ENCODE measurements at places on chromosomes 3 and 15.

GRCh38 chr3:134040066-134040465 lies 10.3 kb upstream of the SLCO2A1 start:
- DNase-seq = no peak

DNA sequence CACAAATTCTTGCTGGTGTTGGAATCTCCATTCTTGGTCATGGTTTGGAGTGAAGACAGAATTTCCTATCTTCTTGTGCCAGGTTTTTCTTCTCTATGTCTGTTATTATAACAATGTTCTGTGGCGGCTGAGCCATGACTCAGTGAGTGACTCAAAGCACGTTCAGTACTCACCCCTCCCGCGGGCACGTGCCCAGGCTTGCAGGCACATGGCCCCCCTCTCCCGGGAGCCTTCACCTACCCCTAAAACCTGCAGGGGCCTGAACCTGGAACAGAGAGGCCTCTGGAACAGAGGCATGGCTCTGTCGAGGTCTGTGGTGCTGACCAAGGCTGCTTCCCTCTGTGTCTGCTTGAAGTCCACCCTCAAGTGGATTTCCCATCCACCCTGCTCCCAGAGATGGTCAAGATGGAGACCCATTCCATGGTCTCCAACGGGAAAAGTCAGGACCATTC lies 27.6 kb downstream of the PLXNB1 start:
- DNase-seq = peak; percentile 81

DNA sequence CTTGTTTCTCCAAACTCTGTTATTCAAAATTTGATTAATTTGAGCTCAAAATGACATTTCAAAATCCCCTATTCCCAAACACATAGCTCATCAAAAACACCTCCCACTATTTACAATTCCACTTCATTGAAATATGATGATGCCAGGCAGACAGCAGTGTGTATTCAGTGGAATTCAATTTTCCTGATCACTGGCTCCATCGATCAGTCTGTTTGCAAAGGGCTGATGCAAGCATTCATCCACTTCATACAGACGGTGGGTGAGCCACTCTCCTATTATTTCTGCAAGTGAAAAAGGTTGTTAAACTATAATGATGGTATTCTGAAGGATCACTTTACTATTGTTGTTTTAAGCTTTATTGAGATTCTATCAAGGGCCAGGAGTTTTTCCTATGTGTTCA lies 90.7 kb downstream of the RTP4 start:
- no peak for DNase-seq

DNA sequence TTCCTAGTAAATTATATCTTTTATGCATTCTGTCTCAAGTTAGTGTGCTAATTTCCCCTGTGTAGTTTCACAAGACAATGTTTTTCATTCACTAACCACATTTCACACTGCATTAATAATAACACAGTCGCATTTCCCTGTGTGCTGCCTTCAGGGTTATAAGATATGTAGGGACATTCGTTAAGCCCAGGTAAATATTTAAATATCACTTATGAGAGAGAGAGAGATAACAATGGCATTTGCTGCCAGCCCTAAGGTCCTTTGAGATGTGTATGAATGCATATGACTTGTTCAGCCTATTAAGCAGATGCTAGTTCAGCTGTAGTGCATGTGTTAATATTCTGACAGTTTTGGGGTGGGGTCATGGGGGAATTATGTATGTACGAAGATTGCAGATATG lies 876.7 kb downstream of the NAALADL2 start:
- no peak for DNase-seq

GRCh38 chr3:8663177-8664061 lies 18.8 kb upstream of the SSUH2 start:
- DNase-seq = peak; percentile 72

GRCh38 chr3:129688271-129688895 lies 81.9 kb upstream of the PLXND1 start:
- DNase-seq = peak; percentile 68

DNA sequence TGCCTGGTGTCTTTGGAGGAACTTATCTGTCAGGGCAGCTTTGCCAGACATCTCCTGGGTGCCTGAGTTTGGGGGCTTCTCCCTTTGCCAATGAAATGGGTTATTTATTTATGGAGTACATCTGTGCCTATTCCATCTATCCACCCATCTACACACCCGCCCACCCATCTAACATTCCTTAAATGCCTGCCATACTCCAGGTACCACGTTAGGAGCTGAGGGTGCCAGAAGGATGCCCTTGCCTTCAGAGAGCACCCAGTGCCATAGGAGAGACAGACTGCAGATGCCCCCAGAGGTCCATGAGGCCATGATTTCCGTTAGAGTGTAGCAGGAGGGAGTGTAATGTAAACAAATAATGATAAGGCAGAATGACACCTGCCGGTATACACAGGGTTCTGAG lies 21.8 kb upstream of the KIF23 start:
- no peak for DNase-seq

GRCh38 chr3:46221391-46221790 lies 13.3 kb upstream of the CCR1 start:
- no peak for DNase-seq

- no peak for DNase-seq
Measured at GRCh38 chr3:111666041-111666735, 71.0 kb upstream of the ZBED2 start.

DNA sequence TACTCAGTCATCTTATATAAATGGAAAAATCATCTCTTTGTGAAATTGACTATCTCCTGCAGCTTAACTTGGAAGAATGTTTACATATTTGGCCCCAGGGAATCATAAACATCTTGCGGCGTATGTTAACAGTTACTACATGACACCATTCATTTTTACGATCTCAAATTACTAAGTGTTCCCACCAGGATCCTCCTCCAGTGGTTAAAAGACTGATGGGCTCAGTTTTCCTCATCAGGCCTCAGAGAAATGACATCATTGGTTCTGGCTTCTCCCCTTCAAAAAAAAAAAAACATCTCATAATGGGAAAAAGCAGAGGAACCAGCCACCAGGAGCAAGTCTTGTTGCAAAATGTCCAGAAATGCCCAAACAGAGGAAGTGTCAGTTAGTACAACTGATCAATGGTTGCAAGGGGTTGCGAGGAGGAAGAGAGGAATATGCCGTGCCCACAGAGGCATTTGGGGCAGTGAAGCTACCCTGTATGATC lies 70.5 kb upstream of the LIPC start:
- peak; percentile 98 for DNase-seq

GRCh38 chr3:15766406-15766805 lies 31.4 kb downstream of the ANKRD28 start:
- no peak for DNase-seq

DNA sequence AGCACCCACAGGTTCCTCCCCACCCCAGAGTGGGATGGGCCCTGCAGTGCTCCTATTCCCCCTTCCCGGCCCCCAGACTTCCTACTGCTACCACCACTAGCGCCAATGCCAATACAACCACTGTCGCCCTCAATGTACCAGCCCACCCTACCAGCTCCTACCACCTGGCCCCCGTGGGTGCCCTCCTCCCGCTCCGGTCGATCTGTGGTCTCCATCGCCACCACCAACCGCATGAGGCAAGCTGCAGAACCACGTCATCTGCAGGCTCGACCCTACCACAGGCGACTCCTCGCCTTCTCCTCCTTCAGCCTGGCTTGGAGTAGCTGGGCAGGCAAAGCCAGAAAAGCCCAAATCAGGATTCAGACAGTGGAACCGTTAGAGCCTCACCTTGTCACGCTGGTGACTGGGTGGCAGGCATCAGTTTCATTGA lies 179.3 kb downstream of the POTEB3 start:
- no peak for DNase-seq

DNA sequence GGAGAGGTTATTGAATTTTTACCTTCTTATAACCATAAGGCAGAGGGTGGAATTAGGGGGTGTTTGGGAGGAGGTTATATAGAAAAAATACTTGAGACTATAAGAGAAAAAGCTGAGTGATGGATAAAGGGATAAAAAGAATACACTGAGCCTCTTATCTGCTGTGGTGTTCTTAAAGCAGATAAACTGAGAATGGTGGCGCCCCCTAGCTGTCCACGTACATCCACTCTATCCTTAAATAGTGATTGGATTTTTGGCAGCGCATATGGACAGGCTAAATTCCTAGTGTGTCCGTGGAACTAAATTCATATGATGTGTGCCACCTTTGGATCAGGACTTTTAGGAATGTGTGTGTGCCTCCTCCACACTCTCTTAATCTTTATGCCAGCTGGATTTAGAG lies 121.1 kb downstream of the OXSM start:
- peak; percentile 6 for DNase-seq

- no peak for DNase-seq
Measured at GRCh38 chr3:143700431-143700975, 147.8 kb downstream of the SLC9A9 start.

- DNase-seq = no peak
Measured at GRCh38 chr3:130433306-130433705, 83.7 kb upstream of the COL6A6 start.

DNA sequence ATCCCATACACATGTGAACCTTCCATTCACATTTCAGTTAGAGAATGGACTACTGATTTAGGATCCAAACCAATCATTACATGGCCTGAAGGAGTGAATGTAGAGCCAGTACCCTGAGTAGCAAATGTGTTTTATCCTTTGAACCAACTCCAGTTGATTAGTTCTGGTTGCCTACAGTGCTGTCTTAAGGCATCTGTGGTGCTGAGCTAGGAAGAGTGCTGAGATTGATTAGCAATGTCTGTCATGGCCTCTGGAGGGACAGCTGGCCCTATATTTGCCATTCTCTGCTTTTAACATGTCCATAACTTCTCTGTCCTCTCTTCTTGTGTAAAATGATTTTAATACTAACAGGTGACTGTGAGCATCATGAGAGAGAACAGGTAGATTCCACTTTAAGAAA lies 11.1 kb downstream of the LRTM1 start:
- no peak for DNase-seq

DNA sequence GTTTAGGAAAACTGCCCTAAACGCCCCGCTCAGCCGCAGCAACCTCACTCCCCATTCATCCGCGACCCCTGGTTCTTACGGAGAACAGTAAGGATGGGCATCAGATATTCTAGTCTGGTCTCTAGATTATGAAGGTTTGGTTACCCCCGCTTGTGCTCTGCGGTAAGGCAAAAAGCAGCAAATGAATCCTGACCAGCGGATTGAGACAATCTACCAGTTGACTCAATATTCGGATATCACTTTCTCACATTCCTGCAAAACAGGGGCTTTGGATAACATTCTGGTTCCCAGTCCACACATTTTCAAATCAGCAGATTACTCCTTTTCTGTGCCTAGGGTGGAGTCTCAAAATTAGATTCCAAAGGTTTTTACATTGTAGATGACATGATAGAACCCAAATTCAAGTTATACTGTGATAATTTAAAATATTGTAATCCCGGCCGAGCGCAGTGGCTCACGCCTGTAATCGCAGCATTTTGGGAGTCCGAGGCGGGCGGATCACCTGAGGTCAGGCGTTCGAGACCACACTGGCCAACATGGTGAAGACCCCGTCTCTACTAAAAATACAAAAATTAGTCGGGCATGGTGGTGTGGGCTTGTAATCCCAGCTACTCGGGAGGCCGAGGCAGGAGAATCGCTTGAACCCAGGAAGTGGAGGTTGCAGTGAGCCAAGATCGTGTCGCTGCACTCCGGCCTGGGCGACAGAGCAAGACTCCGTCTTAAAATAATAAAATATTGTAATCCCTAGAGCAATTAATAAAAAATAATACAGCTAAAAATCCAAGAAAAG lies 1.1 kb upstream of the CYFIP1 start:
- no peak for DNase-seq

- peak; percentile 38 for DNase-seq
Measured at GRCh38 chr3:113832477-113833164, 6.0 kb upstream of the GRAMD1C start.

GRCh38 chr15:27062951-27063350 lies 92.0 kb downstream of the GABRG3 start:
- no peak for DNase-seq

DNA sequence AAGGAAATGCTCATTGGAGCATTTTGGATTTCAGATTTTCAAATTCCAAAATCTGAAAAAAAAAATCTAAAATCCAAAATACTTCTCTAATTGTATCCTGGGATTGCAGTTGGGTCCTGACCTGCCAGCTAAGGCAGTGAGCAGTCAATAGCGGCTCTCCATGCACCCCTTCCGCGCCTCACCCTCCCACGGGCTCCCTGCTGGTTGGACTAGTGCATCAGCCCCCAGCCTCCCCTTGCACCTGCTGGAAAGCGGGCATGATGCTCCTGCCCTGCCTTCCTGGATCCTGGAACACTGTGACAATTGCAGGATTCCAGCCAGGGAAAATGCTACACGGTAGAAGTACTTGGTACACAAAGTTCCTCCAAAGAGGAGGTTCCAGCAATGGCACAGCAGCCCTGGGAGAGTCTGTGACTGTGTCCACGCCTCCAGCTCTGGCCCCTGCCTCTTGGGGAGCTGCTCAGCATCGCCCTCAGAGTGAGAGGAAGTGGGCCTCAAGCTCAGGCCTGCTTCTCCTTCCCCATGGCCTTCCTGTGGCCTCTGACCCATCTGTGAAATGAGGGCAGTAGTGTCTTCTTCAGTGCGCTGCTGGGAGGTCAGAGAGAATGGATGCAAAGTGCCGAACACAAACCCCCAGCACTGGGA lies 39.5 kb upstream of the CHRNB4 start:
- DNase-seq = no peak

GRCh38 chr3:72482589-72483321 lies 365.5 kb downstream of the SHQ1 start:
- DNase-seq = peak; percentile 82

DNA sequence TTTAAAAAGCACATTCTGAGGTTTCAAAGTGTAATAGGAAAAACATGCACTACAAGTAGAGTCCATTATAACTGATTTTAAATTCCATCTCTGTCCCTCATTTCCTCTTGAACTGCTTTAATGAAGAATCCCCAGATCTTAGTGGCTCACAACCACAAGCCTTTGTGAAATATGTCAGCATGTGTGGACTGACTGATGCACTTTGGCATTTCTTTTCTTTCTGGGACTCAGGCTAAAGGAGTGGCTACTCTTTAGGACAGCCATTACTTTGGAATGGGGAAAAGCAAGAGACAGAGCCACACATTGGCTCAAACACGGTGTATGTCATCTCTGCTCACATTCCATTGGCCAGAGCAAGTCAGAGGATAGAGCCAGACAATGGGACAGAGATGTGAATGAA lies 139.6 kb downstream of the GRM7 start:
- DNase-seq = no peak

DNA sequence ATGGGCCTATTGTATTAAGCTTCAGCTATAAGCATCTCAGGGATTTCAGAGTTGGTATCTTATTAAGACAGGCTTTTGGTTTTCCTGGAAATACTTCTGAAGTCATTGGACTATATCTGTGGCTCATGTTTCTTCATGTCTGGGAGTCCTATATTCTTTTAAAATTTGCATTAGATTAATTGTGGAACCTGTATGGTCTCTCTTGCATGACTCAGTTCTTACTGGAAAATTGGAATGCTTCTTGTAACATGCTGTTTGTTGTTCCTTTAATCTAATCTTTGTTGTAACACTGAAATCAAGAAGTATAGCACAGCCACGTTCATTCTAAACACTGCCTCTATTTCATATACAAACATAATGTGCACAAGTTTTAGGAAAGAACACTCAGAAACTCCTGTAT lies 208.1 kb downstream of the RBMS3 start:
- no peak for DNase-seq

- no peak for DNase-seq
Measured at GRCh38 chr3:14890476-14890875, 56.9 kb upstream of the NR2C2 start.

- DNase-seq = no peak
Measured at GRCh38 chr3:124119056-124119716, 127.3 kb upstream of the ROPN1 start.
